Foreskin fibroblast (primary cell): ENCODE measurements at places on chromosomes 7 and 10.

DNA sequence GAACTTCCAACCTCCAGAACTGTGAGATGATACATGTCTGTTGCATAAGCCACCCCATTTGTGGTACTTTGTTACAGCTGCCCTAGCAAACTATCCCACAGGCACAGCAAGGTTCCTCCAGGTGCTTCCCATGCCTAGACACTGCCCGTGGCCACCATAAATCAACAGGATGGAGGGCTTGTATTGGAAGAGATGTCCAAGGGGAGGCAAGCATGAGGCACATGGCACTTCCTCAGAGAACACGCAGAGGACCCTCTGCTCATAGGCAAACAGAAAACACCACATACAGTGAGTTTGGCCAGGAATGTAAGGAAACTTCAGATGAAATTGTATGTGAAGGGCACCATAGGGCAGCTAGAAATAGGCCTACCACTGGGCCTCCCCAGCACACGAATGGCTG, 291.1 kb downstream of the GRID1 start:
- DNase-seq, result no peak

DNA sequence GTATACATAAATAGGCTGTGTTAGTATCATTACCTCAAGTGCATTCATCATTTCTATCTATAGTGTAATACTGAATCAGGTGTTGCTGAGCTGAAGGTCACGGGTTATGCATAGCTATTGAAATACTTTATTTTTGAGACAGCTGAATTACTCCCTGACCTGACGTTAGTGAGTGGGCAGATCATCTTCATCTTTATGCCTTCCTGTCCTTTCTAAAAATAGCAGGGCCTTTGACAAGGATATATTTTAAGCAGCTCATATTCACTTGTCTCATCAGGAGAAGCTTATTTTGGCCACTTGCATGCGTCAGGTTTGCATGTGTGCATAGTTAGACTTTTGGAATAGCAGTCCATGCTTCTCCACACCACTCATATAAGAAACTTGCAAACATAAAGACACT, 63.6 kb upstream of the DKK1 start:
- DNase-seq, result no peak

DNA sequence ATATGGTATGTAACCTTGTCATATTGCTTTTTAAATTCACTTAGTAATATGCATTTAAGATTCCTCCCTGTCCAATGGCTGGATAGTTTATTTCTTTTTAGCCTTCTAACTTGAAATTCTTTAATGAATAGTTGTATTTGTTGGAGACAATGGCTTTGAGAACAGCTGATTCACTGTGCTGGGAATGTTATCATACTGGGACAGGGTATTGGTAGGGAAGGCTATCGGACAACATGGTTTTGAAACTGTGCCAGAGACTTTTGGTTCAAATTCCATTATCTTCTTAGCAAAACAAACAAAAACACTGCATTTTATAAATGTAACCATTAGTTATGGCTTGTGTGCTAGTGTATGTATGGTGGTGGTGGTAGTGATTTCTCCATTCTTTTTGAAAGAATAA, 517.1 kb upstream of the ANKRD30A start:
- no peak for DNase-seq

- peak; percentile 29 for DNase-seq
Measured at GRCh38 chr7:134811765-134812164, 32.3 kb downstream of the CALD1 start.

- no peak for DNase-seq
Measured at GRCh38 chr10:16001581-16001980, 141.3 kb upstream of the MINDY3 start.

DNA sequence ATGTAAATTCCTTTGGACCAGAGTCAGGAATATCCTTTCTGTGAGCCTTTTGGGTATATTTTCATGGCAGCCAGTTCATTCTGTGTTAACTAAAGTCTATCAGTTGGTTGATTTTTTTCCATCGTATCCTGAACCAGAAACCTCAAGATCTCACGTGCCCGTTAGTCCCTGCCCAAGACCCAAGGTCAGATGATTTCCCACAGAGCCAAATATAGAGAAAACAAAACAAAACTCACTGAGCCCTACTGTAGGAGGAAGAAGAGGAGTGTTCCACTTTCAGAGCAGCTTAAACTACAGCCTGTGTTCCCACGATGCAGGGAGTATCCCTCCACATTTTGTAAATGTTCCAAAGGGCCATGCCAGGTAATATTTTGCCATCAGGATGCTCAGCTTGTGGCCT, 96.0 kb upstream of the ADO start:
- no peak for DNase-seq

DNA sequence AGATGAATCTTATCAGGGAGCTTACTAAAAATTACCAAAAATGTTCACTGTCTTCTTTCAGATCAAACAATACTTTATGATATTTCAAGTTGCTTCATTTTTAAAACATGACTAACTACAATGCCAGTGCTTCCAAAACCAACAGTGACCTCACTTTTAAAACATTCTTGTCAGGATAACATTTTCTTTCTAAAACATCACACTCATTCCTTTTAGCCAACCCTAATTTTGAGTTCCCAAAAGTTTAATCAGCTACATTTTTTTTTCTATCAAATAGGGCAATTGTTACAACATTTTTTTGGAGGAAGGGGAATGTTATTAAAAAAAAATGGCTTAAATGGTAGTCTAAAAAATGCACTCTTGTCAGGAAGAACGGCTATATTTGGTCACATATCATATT, 37.3 kb downstream of the RTKN2 start:
- peak; percentile 83 for DNase-seq

GRCh38 chr7:156875766-156876165, 17.2 kb downstream of the LMBR1 start:
- no peak for DNase-seq

GRCh38 chr10:89838044-89838615, 136.7 kb downstream of the KIF20B start:
- DNase-seq, result no peak

- DNase-seq, result no peak
Measured at GRCh38 chr10:113846036-113846435, 7.8 kb downstream of the DCLRE1A start.

- no peak for DNase-seq
Measured at GRCh38 chr7:29216128-29216527, 21.6 kb downstream of the CHN2 start.

GRCh38 chr7:8283968-8284367, 22.0 kb upstream of the ICA1 start:
- no peak for DNase-seq

DNA sequence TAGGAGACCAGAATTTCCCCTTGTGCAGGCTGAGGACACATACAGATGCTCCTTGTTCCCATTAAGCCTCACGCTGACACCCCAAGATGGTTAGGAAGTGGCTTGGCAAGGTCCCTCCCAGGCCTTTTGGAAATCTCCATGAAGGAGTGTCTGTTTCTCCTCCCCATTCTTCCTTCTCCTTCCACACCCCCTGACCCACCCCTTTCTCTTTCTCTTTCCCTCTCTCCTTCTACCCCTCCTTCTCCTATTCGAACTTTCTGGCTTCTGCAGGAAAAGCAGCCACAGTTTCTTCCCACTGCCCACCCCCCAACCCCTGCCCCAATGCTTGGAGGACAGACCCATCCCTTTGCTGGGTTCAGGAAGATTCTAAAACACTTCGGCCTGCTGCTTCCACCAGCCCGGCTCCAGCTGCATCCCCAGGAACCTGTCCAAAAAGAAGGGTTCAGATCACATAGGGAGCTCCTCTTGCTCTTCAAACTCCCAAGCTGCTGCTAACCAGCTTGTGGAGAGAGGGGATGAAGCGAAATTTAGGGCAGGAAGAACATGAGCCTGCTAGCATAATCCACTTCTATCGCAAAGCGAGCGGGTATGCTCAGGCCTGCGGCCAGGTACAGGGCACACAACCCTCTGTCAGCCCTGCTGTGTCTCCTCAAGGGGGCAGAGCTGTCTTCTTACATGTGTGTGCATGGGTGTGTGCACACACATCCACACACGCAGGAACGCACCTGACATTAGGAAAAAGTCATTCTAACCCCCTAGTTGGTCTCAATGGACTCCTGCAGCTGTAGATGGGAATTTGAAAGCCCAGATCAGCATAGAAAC, 80.4 kb downstream of the PPP1R3C start:
- DNase-seq, result no peak

DNA sequence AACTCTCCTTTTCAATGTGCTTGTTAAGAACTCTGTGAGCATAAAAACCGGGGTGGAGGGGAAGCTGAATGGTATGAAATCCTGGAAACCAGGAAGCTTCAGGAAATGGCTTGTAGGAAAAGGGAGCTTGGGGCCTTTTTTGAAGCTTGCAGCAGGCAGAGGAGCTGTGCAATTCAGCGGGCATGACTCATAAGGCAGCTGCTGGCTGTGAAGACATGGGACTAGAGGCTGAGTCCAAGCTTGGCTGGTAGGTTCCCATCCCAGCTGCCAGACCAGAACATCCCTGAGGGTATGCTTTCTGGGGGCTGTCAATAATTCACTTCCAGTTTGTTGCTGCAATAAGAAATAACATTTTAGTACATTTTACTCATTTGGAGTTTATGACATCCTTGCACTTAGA, 36.8 kb upstream of the CDC14C start:
- DNase-seq, result no peak

GRCh38 chr7:64882341-64883112, 20.5 kb upstream of the ZNF273 start:
- no peak for DNase-seq

DNA sequence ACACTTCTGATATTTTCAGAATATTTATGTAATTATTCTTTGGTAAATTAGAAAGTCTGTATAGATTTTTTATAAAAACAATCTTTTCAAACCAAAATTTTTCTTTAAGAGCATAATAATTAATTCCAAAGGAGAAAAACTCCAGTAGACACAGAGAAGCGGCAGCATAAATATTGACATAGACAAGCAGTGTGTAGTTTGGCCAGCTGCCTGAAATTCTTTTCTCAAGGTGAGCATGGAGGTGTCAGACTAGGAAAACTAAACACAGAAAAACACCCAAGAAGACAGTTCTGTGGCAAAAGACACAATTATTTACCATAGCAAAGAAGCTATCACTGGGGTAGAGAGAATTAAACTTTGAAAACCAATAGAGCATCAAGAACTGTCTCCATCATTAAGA, 82.4 kb downstream of the KLF6 start:
- DNase-seq, result no peak

GRCh38 chr10:35685402-35685801, 43.3 kb upstream of the FZD8 start:
- no peak for DNase-seq

GRCh38 chr7:11379641-11380040, 406.0 kb downstream of the PHF14 start:
- no peak for DNase-seq

GRCh38 chr10:69439350-69439739, 11.9 kb upstream of the TSPAN15 start:
- peak; percentile 36 for DNase-seq

DNA sequence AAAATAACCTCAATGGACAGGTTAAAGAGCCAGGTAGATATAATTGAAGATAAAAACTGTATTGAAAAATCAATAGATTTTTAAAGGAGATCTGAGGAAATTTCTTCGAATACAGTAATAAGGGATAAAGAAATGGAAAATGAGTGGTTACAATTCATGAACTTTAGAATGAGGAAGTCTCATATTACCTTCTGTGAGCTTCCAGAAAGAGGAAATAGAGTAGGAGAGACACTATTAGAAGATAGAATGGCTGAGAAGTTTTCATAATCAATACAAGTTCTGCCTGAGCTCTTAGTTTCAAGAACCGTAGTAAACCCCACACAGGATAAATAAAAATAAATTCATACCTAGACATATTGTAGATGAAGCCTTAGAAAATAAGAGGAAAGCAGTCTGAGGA, 11.5 kb downstream of the SDK1 start:
- no peak for DNase-seq

DNA sequence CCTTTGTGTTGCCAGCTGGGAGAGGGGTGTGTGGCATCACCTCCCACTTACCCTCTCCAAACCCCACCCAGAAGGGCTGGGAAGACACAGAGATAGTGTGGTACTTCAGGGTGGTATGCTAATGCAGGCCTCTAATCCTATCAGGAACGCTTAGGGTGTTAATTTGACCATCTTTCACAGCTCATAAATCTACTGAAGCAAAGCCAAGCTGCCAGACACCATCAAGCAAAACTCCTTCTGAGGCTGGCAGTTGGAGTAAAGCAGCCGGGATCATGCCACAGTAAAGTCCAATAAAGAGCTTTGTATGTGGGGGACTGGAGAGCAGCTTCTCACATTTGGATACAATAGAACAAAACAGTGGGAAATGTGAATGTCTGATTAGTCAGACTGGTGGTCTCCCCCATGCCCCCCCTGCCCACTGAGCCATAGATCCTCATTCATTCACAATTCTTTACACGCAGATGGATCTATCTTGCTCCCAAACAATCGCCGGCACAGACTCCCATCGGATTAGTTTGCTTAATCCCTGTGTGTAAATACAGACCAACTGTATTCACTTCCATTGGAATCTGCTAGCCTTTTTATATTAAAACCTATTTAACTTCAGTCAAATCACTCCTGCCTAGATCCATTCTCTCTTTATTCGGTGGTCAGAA, 29.6 kb downstream of the FGFBP3 start:
- no peak for DNase-seq

- no peak for DNase-seq
Measured at GRCh38 chr10:78727251-78727650, 341.5 kb upstream of the ZMIZ1 start.

- DNase-seq, result peak; percentile 22
Measured at GRCh38 chr10:77578583-77579227, 58.9 kb downstream of the KCNMA1 start.

- no peak for DNase-seq
Measured at GRCh38 chr10:88680958-88681357, 16.7 kb downstream of the LIPF start.

DNA sequence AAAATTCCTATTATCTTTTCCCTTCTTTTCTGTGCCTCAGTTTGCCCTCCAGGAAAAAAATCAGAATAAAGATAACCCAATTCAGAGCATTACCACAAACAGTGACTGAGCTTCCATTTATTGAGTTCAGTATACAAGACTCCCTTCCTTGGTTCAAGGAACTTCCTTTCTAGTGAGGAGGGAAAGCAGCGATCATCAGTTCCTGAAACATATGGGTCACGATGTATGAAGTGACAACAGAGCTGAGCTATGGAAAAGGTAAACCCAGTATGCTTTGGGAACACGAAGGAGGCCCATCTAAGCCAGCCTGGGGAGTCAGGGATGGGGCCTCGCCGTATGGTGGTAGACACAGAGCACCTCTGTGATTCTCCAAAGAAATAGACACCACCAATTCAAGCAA, 15.8 kb downstream of the C10orf71 start:
- DNase-seq, result no peak

- no peak for DNase-seq
Measured at GRCh38 chr7:74002474-74003017, 25.4 kb upstream of the ELN start.

GRCh38 chr10:112438356-112438755, 8.4 kb downstream of the ZDHHC6 start:
- no peak for DNase-seq

GRCh38 chr10:110523736-110524135, 26.0 kb downstream of the DUSP5 start:
- no peak for DNase-seq

DNA sequence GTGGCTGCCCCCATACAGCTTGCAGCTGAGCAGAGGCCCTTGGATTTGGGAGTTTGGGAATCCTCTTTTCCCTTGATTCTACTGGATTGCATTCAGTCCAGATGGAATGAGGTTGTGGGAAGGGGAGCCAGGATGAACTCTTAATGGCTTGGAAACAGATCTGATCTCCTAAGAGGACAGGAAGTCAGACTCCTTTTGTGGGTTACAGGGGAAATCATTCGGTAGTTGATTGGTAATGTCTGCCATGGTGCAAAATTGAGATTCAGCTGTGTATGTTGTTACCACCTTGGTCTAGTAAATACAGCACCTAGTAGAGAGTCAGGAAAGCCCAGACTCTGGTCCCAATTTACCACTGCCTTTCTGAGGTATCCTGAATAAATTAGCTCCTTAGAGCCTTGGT, 144.2 kb upstream of the TNRC18 start:
- DNase-seq, result no peak
